ENCODE measurements at places on chromosomes 16 and 17.

DNA sequence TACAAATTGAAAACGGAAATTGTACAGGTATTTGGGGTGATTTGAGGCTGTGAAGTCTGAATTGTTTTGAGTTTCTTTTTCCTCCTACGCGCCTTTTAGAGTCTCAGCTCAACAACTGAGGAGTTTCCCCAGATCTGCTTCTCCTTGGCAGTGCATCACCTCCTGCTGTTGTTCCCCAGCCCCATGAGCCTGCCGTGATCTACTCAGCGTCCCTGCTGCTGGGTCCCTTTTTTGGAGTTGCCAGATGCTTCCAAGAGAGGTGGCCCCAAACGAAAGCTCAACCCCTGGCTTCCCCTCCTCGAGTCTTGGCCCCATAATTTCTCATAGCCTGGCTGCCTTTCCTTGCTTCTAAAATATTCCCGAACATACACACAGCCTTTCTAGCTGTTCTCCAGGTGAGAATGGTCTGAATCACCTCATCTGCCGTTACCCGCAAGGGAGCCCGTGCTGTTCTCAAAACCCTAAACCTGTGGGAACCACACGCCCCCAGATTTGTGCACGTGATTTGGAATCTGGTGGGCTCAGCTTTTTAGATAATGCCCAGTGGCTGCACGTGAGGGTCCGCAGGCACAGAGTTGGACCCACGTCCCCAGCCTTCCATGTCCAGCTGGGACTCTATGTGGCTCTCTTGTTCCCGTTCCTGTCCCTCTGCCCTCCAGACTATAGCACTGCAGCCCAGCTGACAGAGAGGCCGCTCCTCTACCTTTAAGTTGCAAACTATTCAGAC lies 179.1 kb upstream of the CHMP6 start:
- DNase-seq, result no peak

GRCh38 chr16:66144641-66145040 lies 221.8 kb upstream of the CDH5 start:
- DNase-seq, result no peak

GRCh38 chr17:45070809-45071208 lies 9.7 kb downstream of the NMT1 start:
- DNase-seq, result no peak

DNA sequence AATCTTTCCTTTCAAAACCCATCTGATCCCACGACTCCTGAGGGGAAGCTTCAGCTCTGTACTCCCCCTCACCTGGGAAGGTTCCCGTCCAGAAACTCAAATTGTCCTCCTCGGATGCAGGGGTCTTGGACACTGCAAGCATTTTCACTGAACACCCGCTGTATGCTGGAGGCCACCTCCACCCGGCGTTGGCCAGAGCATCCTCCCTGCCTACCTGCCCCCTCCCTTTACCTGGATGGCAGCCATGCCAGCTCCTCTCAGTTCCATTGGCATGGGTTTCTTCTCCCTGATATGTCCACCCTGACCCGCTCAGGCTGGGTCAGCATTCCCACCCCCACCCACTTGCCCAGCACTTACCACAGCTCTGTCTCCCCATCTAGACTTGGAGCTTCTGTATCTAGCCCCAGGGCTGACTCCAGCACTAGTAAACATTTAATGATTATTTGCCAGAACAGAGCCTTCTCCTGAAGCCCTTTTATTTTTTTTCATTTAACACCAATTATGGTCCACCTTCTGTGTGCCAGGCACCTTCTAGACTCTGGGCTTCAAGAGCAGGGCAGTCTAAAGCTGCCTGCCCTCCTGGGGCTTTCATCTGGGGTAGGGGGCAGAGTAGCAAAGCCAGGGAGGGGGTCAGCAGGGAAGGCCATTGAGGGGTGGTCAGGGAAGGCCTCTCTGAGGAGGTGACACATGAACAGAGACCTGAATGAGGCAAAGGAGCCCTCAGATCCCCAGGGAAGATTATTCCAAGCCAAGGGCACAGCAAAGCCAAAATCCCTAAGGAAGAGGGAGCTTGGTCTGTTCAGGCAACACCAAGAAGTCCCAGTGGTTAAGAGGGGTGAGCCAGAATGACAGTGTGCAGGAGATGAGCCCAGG lies 8.9 kb upstream of the KRT19 start:
- DNase-seq, result no peak

GRCh38 chr17:77916703-77917481 lies 41.6 kb upstream of the TNRC6C start:
- no peak for DNase-seq

- DNase-seq, result peak; percentile 93
Measured at GRCh38 chr17:49995055-49995738, at the start of gene DLX3. Gene DLX3, minus strand, starts transcription at chr17:49995224. Its CDS starts 226 bp downstream, at chr17:49994998.

GRCh38 chr16:75087375-75087979 lies 29.1 kb downstream of the LDHD start:
- no peak for DNase-seq

DNA sequence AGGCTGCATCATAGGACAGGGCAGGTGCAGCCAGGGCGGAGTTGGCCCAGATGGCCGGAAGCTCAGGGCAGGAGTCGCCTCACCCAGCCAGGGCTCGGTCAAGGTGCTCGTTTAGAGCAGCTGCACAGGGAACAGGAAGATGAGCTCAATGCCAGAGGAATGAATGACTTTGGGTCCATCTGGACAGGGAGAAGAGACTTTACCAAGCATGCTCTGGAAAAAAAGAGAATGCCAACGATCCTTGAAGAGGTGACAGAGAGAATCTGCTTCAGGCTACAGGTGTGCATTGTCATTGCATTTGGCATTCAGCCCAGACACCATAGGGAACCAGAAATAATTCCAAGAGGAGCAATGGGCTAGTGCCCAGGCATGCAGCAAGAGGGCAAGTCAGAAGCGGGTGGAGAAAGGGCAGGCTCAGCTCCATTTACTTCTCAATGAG lies 6.7 kb upstream of the MPP3 start:
- DNase-seq, result peak; percentile 20

DNA sequence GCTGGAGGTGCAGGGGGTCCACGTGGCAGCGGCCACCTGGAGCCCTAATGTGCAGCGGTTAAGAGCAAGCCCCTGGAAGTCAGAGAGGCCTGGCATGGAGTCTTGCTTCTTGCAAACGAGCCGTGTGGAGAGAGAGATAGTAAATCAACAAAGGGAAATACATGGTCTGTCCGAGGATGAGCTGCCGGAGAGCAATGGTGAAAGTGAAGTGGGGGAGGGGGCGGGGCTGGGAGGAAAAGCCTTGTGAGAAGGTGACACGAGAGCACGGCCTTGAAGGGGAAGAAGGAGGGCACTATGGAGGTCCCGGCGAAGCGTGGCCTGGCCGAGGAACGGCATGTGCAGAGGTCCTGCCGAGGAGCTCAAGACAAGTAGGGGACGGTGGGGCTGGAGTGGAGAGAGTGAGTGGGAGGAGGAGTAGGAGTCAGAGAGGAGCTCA lies 6.0 kb upstream of the SERPINF1 start:
- no peak for DNase-seq

- DNase-seq, result no peak
Measured at GRCh38 chr17:80163336-80163735, 6.5 kb upstream of the CARD14 start.

- no peak for DNase-seq
Measured at GRCh38 chr16:14400285-14400977, 229.6 kb downstream of the PARN start.

GRCh38 chr17:3688852-3689261 lies 7.1 kb downstream of the P2RX5 start:
- DNase-seq, result no peak

- DNase-seq, result no peak
Measured at GRCh38 chr17:70961341-70961740, 792.0 kb downstream of the KCNJ2 start.

- DNase-seq, result no peak
Measured at GRCh38 chr17:39277110-39277509, 51.4 kb upstream of the STAC2 start.

DNA sequence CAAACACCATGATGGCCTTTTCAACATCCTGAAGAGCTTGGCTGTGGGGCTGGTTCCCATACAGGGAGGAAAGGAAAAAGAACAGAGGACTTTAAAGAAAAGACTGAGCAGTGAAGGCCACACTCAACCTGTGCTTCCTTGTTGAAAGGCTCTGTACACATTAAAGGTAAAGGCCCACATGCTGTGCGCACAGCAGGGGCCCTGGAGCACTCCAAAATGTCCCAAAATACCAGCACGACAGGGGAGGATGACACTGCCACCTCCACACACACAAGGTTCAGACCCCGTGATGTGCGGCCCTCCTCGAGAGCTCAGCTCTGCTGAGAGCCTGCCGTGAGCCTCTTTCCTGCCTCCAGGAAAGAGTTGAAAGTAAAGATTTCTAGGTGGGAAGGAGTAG lies 36.5 kb downstream of the FANCA start:
- no peak for DNase-seq

Data from GM23338 (cell line).